ENCODE measurements at places on chromosomes 7 and 10.

GRCh38 chr10:69468751-69469089 lies 17.5 kb downstream of the TSPAN15 start:
- DNase-seq: no peak

- DNase-seq: no peak
These were observed 21.9 kb downstream of the PDCD4 start for GRCh38 chr10:110893559-110894179.

DNA sequence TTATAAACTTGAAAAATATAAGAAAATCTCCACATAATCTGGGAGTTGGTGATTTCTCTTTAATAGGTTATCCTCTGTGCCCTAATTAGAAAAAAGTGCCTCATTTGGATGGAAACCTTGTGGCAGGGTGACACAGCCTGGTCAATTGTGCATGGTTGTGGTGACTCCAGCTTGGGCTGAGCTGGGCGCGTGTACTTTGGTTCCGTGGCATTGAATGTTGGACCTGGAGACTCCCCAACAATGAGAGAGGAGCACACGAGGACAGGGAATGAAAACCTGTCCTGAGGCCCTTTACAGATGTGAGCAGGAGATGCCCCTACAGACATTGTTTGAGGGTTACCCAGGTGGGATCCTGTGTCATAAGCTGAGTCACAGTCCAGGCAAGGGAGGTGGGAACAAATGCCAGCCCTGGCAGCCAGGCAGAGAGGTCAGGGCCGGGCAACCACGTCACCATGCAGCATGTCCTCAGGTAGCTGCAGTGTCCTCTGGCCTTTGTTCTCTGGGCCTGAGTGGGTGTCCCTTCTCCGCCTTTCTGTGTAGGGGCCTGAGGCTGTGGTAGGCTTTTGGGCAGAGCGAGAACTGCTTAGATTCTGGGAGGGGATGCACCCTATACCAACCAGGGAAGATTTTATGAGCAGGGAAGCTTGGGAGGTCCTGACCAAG lies 147.4 kb upstream of the TBX20 start:
- DNase-seq: no peak

DNA sequence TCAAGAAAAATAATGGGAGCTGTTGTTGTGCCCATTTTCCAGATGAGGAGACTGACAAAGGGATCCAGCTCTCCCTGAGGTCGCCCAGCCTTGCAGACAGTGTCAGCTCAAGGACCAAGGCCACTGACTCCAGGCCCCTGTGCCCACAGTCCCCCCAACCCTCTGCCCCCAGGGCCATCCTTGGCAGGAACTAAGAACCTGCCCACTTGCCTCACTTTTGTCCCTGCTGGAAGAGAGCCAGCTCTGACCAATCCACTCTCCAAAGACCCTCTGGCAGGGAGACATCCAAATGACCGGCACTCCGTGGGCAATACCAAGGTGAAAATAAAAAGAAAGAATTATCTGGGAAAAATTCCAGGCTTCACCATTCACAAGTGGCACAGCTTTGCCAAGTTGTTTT lies 101.3 kb downstream of the TCERG1L start:
- DNase-seq: no peak

- no peak for DNase-seq
These were observed 224.9 kb upstream of the TMEM229A start for GRCh38 chr7:124257638-124258308.

DNA sequence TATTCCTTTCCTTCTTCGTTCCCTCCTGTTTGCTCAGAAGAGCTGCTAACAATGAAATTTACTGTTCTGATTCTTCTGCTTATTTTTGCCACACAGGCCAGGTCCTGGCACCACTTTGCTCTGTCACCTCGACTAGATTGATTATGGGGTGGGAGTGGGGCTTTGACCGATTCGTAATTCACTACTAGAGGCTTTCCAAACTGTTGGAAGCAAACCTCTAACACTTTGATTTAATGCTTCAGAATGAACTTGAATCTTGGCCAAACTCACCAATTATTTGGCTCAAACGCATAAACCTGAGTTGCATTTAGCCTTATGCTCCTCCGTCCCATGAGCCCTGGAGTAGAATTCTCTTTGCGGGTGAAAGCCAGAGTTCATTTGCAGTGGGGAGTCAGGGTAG lies 476.2 kb upstream of the FZD8 start:
- no peak for DNase-seq

GRCh38 chr10:124708246-124708779 lies 35.9 kb downstream of the FAM53B start:
- no peak for DNase-seq

GRCh38 chr10:132941640-132942051 lies 724 bp downstream of the CFAP46 start:
- DNase-seq: no peak

DNA sequence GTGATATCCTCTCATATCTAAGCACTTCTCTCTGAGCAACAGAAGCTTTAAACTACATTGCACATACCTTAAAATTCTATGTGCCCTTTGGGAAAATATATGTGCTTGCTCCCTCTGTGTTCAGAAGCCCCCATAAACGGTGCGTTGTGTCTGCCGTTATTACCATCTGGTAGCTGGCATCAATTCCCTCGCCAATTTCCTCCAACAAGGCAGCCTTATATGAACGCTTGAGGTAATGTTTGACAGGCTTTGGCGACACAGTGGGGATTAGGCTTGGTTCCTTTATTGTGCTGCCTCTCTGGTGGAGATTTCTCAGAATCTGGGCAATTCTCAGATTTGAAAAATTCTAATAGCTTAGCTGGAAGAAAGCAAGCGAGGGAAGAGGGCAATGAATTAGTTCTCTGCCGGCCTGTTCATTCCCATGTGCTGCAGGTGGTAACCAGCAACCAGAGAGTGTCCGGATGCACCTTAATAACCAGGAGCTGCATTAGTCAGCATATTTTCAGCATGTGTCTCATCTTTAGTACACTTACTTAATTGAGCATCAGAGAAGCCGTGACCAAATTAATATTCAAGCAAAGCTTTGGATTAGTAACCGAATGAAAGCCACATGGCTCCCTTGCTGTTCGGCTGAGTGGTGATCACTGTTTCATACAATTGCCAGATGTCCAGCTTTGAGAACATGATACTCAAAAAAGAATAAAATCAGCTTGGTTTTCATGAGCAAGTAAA lies 7.3 kb upstream of the PPP1R17 start:
- no peak for DNase-seq

DNA sequence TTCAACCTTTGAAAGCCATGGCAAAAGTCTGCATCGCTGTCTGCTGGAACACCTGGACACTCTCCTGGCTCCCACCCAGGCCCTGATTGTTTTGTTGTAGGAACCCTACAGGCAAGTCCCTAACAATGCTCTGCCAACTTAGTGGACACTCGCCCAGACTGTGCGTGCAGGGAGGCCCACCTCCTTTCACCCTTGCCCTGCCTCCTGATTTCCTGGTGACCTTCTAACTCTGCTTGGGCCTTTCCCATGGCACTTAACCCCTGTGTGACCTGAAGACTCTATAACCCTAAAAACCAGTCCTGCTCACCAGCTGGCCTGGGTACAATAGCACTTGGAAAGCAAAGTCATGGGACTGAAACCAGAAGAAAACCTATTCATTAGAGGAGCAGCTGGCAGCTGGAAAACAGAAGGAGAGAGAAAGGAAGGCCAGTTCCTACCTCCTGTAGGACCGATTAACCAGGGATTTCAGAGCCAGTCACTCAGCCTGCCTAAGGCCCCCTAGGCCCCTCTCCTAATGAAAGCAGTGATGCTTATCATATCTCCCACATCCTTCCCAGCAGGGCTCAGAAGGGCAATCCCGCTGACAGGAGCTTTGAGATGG lies 82.7 kb upstream of the KMT2E start:
- DNase-seq: no peak

GRCh38 chr7:57437581-57437980 lies 12.4 kb upstream of the ZNF716 start:
- DNase-seq: no peak

GRCh38 chr7:90474284-90475210 lies 5.1 kb downstream of the PTTG1IP2 start:
- no peak for DNase-seq

DNA sequence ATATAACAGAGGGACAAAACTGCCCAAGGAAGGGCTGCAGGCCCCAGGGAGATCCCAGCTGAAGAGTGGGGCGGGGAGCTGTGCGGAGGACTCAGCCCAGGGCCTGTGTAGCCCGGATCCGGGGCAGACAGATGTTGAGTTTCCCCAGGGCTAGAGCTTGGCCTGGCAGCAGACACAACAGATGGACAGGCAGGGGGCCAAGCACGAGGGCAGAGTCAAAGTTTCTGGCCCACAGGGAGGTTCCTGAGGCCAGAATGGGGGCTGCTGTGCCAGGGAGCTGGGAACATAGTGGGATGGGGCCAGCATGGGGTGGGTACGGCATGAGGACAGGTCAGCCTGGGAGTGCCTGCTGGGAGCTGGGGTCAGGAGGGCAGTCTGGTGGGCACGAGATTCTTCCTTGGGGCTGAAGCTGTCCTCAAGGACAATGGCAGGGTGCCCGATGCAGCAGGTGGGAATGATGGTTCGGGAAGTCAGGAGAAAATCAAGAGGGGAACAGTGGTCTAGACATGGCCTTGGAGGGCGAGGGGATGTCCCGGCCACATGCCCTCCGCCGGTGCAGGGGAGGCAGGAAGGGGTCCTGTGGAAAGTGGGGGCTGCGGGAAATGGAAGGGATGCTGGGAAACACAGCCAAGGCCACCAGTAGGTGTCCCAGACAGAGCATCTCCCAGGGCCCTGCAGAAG lies 519.1 kb upstream of the FOXK1 start:
- no peak for DNase-seq

GRCh38 chr10:22429146-22429545 lies 83.8 kb downstream of the SPAG6 start:
- DNase-seq: no peak

- no peak for DNase-seq
These were observed 1069.9 kb downstream of the DNAJB9 start for GRCh38 chr7:109639561-109639960.

DNA sequence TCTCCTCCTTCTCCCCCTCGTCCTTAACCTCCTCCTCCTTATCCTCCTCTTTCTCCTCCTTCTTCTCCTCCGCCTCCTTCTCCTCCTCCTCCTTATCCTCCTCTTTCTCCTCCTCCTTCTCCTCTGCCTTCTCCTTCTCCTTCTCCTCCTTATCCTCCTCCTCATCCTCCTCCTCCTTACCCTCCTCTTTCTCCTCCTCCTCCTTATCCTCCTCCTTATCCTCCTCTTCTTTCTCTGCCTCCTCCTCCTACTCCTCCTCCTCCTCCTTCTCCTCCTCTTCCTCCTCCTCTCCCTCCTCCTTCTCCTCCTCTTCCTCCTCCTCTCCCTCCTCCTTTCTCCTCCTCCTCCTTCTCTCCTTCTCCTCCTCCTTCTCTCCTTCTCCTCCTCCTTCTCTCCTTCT lies 14.5 kb downstream of the PLXNA4 start:
- no peak for DNase-seq

DNA sequence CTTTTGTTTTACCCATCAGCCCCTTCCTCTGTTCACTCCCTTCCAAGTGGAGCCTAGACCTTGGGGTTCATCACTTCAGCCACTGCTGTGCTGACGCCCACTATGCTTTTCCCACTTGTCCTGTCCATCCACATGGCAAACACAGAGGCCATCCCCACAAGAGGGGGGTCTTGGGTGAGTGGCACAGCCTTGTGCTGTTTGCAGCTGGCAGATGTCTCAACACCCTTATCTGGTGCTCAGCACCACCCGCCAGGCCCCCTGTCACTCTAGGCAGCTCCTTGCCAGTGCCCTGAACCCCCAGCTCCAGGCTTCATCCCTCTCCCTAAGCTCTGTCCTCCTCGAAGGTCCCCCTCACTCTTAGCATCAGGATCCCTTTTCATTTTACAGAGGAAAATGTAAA lies 13.1 kb downstream of the BLVRA start:
- DNase-seq: no peak

DNA sequence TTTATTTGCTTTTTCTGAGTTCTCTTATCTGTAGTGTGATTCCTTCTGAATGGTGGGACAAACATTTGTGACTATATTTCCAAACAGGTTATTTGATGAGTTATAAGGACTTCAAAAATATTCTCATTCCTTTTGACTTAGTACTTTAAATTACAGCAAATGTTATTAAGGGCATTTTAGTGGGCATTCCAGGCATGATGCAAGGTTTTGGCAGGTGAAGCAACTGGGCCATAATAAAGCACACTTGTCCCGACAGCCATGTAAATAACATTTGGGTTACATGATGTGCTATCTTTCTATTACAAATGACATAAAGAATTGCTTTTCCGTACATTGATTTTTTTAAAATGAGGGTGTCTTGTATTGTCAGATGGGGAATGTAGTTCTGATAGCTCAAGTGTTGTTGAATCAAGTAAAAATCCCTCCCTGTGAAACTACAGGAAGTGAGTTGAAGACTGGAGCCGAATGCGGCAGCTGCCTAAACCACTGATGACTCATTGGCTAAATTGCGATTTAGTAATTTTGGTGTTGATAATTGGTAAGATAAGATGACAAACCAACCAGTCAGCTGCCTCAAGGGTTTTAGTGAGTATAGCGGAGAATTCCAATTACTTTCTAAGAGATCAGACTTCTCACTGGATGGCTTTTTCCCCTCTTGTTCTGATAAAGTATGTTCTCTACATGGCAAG lies 231.3 kb upstream of the NPY start:
- no peak for DNase-seq

- DNase-seq: no peak
These were observed 14.9 kb downstream of the TMEM72 start for GRCh38 chr10:44925811-44926750.

GRCh38 chr7:34949361-34949760 lies 87.9 kb downstream of the DPY19L1 start:
- no peak for DNase-seq

DNA sequence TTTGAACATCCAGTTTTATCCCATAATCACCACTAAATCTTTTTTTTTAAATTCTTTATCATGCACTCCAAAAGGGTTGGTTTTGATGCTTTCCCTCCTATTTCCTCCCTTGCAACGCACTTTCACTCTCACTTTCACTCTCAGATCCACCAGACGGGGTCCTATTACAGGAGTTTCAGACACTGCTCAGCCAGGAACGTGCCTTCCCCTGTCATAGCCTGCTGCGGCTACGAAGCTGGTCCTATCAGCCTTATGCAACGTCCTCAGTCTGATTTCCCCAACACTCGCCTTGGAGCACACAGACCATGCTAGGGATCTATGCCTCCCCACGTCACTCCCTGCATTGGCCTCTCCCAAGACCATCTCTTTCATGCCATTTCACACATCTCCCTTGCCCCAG lies 23.4 kb downstream of the ZPBP start:
- DNase-seq: no peak

GRCh38 chr7:47326220-47326619 lies 255.7 kb downstream of the TNS3 start:
- DNase-seq: no peak

GRCh38 chr7:156499247-156499881 lies 141.2 kb upstream of the RNF32 start:
- DNase-seq: no peak

GRCh38 chr10:68633816-68634466 lies 73.8 kb downstream of the TET1 start:
- no peak for DNase-seq

- DNase-seq: no peak
These were observed 206.3 kb downstream of the SNX10 start for GRCh38 chr7:26497801-26498596.

DNA sequence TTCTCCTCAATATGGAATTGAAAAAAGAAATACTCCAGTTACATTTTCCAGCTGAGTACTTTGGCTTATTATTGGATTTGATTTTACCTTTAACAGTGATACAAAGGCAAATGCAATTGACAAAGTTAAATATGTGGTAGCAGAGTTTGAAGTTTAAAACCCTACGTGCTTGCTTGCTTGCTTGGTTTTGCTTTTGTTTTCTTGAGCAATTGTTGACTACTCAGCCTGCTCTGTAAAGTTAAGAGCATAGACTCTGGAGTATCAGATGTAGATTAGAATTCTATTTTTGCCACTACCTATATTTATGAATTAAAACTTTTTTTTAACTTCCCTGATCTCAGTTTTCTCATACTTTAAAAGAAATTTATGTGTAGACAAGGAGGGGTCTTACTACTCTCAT lies 51.4 kb downstream of the PCDH15 start:
- no peak for DNase-seq
